ENCODE measurements at places on chromosomes 13 and 19.

GRCh38 chr13:48539550-48539949 lies 6.7 kb upstream of the RCBTB2 start:
- DNase-seq: no peak

DNA sequence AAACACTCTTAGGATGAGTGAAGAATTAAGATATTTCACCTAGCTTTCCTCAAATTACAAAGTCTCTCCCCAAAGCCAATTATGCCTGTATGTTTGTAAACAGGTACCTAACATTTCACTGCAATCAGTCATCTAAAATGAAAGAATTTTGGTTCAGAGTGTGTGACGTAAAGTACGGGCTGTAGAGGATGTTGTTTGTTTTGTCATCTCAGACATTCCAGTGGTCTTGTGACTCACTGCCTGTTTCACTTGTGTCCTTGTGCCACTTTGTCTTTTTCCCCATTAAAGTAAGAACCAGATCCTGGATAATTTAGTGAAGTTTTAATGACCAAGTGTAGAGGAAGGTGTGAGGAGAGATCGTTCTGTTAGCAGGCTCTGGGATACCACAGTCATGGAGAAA lies 28.6 kb upstream of the EID2 start:
- DNase-seq: no peak

- no peak for DNase-seq
Measured at GRCh38 chr19:56084835-56085536, 36.1 kb downstream of the ZNF787 start.

- DNase-seq: no peak
Measured at GRCh38 chr13:63643543-63643942, 2227.9 kb upstream of the PCDH20 start.

GRCh38 chr13:95212983-95213850 lies 88.0 kb downstream of the ABCC4 start:
- no peak for DNase-seq

DNA sequence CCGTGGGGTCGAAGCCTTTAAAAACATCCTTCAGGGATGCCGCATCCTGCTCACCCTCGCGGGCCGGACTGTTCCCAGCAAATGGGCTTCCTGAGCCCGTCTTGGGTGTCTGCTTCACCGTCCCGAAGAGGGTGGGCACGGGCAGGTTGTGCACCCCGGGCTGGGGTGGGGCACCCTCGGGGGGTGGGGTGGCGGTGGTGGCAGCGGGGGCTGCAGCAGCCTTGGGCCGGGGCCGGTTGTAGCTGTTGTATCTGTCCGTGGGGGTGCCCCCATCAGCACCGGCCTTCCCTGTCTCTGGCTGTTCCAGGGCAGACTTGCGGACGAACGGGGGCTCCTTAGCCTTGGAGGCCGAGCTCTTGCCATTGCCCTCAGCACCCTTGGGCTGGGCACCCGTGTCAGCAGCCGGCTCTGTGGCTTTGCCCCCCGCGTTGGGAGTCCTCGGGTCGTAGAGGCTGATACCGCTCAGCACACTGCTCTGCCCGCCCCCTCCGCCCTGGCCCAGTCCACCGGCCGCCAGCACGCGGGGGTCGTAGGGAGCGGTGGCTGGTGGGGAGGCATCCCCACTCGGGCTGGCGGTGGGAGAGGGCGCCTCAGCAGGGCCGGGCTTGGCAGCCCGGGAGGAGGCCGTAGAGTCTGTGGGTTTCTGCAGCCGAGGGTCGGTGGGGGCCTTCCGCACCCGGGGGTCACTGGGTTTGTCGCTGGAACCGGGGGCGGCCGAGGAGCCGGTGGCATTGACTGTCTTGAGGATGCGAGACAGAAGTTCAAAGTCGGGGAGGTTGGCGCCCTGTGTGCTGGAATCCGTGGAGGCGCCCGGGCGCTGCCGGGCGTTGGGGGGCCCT lies 18.2 kb upstream of the TMEM160 start:
- DNase-seq: no peak

GRCh38 chr13:107551521-107551920 lies 663.8 kb downstream of the LIG4 start:
- no peak for DNase-seq

GRCh38 chr13:75637181-75637750 lies 1.1 kb downstream of the LMO7 start:
- DNase-seq: no peak

GRCh38 chr13:109198585-109198984 lies 569.2 kb downstream of the MYO16 start:
- DNase-seq: no peak

DNA sequence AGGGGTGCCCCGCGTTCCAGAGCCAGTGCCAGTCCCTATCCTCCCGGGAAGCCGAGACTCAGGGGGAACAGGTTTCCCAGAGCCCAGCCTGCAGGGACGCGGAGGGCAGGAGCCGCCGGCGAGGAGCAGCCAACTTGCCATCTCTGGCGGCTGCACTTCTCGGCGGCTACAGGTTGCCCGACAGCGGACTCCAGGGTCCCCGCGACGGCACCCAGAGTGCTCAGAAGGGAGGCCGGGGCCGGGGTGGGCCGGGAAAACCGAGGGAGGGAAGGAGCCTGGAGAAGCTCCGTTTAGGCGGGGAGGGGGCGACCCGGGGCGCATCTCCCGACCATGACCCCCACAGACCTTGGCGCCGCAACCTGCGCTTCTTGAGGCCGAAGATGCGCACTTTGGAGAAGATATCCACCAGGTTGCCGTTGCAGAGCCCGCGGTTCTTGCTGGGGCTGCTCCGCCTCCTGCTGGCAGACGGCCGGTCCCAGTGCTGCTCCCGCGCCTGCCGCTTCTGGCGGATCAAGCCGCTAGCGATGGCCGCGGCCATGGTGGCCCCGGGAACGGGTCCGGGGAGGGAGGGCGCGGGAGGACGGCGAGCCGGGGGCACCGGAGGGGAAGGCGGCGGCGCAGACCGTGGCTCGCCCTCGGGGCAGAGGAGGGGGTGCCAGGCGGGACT lies 463.8 kb downstream of the ITGBL1 start:
- DNase-seq: no peak

DNA sequence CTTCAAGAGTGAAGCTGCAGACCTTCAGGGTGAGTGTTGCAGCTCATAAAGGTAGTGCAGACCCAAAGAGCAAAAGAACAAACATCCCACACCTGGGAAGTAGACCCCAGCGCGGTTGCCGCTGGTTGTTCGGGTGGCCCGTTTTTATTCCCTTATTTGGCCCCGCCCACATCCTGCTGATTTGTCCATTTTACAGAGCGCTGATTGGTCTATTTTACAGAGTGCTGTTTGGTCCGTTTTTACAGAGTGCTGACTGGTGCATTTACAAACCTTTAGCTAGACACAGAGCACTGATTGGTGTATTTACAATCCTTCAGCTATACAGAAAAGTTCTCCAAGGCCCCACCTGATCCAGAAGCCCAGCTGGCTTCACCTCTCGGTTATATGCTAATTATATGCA lies 1.0 kb downstream of the SCGB2B2 start:
- no peak for DNase-seq

DNA sequence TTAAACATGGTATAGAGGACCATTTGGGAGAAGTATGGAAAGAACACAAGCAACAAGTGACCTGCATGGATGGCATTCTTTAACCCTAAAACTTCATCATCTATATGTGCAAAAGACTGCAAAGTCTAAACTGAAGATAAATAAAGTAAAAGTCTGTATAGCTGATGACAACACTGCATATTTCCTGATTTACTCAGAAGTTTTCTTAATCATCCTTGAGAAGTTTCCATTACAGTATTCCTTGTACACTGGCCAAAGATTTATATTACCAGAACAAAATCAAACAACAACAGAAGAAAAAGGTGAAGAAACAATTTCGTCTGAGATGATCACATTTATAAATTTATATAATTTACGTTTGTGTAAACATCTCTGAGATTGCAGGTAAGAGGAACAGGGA lies 805.7 kb downstream of the PCDH9 start:
- no peak for DNase-seq

DNA sequence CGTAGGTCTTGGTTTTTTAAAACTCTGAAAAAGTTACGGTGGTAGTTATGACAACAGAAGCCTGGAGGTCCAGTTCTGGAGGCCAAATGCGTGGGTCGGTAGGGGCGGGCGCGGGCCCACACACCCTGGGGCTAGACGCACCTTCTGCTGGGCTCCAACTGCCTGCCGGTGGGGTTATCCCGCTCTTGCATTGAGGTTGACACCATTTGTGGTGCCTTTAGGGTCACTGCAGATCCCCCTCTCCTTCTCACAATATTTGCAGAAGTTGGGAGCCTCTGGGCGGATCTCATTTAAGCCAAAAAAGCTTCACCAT lies 81.6 kb downstream of the CHST8 start:
- no peak for DNase-seq

- no peak for DNase-seq
Measured at GRCh38 chr19:44111910-44112463, 1.2 kb upstream of the ZNF225 start.

DNA sequence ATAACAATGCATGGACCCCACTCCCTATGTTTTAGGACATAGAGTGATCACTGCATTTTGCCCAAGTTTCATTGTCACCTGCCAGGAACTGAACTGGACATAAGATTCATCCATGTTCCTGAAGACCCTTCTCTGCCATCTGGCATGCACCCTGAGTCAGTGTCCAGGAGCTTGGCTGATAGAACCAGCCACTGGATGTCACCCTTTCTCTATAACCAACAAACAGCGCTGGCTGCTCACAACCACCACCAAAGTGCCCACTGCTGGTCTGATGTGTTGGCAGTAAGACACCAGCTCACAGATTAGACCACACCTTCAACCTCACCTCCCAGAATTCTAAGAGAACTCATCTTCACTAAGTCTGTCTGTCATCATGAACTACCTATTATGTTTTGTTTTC lies 333.4 kb downstream of the ITGBL1 start:
- DNase-seq: no peak

DNA sequence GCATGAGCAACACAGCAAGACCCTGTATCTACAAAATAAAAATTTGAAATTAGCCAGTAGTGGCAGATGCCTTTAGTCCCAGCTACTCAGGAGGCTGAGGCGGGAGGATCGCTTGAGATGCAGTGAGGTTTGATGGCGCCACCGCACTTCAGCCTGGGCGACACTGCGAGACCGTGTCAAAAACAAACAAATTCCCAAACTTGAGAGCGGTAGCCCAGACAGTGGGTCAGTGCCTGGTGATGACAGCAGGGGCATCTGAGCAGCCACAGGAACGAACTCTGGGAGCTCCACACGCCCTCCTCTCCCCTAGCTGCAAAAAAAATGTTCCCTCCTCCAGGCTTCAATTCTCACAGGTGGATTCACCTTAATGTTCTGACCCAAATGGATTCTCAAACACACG lies 14.1 kb downstream of the ZNF490 start:
- DNase-seq: no peak

- no peak for DNase-seq
Measured at GRCh38 chr13:33257841-33258807, 27.4 kb downstream of the STARD13 start.

DNA sequence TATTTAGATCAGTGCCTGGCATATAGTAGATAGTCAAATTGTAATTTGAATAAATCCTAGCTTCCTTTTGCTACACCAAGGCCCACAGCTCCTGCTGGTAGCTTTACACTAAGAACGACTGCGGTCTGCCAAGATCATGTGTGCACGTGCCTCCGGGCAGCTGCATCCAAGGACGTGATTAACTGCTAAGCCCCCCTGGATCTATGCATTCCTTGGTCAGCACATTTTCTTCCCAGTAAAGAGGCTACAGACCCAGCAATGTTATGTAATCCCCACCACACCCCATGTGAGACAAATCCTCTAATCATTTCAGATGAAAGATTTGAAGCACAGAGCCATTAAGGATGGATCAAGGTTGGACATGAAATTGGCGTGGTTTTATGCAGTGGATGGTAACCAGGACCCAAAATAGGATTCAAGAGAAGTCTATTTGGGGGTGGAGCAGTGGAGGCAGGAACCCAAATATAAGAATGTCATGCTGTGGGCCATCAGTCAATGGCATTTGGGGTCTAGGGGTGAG lies 65.2 kb upstream of the PEG3 start:
- no peak for DNase-seq

- no peak for DNase-seq
Measured at GRCh38 chr19:7242601-7243258, 51.5 kb downstream of the INSR start.

DNA sequence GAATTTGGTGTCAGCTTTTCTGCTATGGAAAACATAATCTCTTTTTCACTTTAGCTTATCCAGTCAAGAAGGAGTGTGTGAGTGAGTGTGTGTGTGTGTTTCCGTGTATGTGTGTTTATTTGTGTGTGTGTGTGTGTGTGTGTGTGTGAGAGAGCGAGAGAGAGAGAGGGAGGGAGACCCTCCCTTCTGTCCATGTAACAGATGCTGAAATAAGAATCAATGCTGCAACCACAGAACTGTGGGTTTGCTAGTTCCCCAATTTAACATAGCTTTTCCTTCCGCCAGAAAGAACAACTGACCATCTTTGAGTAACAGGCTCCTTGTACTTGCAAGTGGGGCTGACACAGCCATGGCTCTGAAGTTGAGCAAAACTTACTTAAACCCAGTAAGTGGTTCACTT lies 5.2 kb downstream of the LCP1 start:
- DNase-seq: no peak

GRCh38 chr13:107078229-107078765 lies 510.4 kb upstream of the ARGLU1 start:
- DNase-seq: no peak

DNA sequence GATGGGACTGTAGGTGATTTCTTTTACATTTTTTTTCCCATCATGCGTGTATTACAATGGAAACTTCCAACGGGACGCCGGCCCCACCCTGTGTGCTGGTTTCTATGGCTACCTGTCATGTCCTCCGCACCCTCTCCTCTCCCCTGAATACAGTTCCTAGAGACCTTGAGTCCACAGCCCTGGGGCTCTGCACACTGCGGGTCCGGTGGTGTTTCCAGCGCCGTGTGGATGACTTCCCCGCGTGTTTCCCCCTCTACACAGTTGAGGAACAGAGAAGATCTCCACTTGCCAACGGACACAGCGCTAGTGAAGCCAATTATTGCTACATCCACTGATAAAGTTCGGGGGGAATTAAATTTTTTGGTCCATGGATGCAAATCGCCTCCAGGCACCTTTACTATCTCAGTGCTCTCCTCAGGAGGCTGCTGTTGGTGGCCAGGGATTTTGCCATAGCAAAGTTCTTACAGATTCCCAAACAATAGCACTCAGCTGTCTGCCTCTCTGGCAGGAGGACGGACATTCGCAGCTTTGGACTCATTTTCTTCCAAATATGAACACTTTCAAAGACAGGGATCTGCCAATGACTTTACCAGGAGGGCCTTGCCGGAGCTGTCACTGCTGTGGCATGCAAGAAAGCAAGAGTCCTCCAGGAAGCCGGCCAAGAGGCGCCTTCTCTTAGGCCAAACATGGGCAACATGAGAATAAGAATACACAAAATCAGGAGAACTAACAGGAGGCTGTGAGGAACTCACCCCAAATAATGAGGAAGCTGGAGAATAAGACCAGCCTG lies 39.3 kb upstream of the GAS6 start:
- DNase-seq: no peak

GRCh38 chr19:336067-336614 lies 8.5 kb downstream of the MIER2 start:
- no peak for DNase-seq

- no peak for DNase-seq
Measured at GRCh38 chr13:25046985-25047511, 48.9 kb upstream of the PABPC3 start.

DNA sequence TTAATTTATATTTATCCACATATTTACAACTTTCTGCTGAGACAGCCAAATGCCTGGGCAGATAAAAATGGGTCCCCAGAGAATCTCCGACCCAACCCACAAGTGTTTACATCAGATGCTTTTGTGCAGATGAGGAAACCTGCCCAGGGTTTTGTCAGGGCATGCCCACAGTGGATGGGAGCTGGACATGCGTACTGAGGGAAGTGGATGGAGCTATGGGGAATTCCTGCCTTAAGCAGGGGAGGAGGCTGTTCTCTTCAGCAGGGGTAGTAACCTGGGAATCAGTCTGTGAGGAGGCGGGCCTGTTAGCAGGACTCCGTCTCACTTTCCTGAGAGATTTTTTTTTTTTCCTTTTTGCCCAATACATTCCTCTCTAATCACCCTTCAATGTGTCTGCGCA lies 122.9 kb downstream of the RFC3 start:
- DNase-seq: no peak

Measured in stimulated activated naive CD4-positive, alpha-beta T cell (primary cell).